ENCODE measurements at places on chromosomes 1 and 21.

GRCh38 chr1:61052395-61053225 lies 29.8 kb upstream of the NFIA start:
- DNase-seq: no peak

DNA sequence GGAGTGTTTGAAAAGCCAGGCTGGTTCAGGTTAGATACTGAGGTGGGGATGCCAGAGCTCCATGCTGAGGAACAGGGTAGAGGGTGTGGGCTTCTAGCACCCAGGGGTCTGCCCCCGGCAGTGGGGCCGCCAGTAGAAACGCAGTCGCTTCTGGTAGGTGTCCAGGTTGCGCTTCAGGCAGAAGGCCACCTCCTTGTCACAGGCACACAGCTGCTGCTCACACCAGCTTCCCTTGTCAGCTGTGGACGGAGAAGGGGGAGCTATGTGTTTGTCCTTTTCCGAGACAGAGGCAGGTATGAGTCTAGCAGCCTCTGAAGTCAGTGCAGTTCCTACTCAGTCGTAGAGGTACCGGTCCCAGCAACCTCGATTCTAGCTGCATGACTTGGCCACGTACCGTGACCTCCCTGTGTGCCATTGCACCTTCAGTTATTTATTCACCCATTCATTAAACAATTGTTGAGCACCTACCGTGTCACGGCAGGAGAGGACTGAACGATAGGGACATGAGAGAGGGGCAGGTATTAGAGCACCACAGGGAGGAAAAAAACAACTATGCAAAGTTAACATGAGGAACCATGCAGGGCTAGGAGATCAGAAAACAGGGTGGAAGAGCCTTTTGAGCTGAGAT lies 5.2 kb downstream of the PLA2G2D start:
- DNase-seq: no peak

GRCh38 chr1:172395576-172395975 lies 24.9 kb upstream of the C1orf105 start:
- no peak for DNase-seq

DNA sequence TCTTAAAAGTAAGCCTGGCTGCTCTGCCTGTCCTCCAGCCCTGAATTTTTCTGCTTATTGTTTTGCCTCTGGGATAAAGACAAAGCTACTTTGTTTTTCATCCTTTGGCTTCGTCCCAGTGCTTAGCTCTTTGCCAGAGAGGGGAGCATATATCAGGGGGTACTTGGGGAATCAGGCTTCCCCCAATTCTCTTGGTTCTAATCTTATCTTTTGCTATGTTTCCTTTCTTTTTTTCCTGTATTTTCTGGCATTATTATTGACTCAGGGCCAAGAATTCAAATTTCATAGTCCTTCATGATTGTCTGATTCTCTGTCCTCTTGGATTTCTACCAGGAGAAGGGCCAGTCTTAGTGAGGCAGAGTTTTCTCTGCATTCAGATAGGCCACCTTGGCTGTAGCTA lies 51.2 kb downstream of the GIPC2 start:
- DNase-seq: no peak

- DNase-seq: peak; percentile 3
Measured at GRCh38 chr1:61282387-61282786, 200.0 kb downstream of the NFIA start.

DNA sequence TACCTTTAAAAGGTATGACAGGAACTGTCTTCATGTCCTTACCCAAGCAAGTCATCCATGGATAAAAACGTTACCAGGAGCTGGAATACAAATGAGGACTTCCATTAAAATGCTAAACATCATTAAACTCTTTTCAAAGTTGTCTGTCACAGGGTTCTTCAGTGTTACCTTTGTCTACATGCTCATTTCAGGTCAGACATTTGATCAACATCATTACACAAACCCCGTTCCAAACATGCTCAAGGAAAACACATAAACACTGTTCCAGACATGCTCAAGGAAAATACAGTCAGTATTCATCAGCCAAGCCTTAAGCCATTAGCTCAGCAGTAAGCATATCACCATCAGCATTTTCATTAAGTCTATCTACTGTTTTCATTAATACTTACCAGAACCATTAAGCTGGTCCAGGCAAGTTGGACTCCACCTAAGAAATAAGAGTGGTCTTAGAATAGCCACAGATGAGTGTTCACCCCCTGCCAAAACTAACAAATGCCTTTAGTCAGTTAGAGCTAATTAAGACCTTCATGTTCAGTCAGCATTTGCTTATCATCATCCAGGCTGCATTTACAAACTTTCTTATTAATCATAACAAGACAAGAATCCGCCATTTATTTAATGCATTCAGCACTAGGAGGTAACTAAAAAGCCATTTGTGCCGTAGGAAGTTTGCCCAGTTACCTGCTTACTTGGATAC lies 2.2 kb downstream of the GAS5 start:
- DNase-seq: no peak

DNA sequence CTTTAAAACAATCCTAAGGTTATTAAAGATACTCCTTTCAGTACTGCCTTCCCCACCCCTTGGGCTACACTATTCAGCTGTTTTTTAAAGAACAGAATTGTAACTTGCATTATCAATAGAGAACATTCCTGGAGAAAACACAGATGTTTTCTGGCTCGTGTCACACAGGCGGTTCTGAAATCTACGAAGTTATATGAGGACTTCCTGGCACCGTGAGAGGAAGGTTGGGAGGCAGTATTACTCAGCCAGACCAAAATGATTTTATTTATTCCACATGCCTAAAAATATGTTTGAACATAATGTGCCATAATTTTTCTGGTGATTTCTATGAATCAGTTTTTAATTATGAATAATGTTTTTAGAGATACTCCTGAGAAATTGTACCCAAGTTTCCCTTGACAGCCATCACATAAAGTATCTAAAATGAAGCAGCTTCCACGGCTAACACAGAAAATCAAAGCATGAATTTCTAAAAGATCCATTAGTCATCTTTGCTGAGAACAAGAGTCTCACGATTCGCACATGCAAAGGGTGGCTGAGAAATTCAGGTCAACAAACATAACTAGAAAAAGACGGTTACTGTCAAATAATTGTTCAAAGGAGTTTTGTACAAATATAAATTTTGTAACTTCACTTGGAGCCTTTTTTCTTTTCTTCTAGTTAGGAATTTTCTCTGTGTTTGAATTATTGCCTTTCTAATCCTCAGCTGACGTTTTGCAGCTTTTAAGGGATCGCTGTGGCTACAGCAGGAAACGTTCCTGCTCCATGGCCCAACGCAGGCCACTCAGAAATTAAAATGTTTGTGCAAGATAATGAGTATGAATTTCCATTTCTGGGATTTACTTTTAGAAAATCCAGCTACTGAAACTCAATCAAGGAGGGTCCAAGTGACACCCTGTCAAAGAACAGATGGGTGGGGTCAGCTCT lies 8.0 kb upstream of the SIM2 start:
- DNase-seq: peak; percentile 66

GRCh38 chr1:209862391-209863356 lies 34.9 kb downstream of the UTP25 start:
- peak; percentile 24 for DNase-seq

DNA sequence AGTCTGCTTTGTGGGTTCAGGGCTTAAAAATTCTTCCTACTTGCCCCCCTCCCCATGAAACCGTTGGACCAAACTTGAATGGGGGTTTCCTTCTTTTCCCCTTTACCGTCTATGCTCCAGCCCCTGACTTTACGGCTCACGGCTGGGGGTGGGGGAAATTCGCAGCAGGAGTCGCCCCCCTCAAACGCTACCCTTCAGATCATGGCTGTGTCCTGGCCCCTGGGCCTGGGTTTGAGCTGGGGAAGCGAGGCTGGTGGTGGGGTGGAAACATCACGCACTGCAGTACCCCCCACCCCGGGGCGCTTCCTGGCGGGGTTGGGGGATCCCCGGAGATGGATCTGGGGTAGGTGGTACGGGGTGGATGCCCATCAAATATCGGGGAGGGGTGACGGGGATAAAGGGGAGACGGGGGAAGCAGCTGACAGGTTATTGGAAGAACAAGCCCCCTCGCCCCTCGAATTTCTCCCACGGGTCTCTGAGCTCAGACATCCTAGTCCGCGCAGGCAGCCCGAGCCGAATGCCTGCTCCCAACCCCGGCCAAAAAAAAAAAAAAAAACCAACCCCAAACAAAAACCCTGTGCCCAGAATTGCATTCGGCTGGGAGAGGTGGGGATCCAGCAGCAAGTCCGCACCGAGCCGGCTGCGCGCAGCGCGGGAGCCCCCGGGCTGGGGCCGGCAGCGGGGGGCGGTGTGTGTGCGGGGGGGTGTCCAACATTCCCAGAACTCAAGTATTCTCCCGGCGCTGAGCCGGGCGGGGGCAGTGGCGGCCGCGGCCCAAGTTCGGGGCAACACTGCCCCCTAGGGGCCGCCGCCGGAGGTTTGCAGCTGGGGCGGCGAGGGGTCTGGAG lies 59.0 kb upstream of the ACOT11 start:
- peak; percentile 66 for DNase-seq

- no peak for DNase-seq
Measured at GRCh38 chr1:167249702-167250101, 29.0 kb downstream of the POU2F1 start.

Data from AG10803 (cell line).